ENCODE measurements at places on chromosomes 11 and 22.
A peak's percentile ranks its signal among the peaks of the same experiment; 100 is the strongest.

DNA sequence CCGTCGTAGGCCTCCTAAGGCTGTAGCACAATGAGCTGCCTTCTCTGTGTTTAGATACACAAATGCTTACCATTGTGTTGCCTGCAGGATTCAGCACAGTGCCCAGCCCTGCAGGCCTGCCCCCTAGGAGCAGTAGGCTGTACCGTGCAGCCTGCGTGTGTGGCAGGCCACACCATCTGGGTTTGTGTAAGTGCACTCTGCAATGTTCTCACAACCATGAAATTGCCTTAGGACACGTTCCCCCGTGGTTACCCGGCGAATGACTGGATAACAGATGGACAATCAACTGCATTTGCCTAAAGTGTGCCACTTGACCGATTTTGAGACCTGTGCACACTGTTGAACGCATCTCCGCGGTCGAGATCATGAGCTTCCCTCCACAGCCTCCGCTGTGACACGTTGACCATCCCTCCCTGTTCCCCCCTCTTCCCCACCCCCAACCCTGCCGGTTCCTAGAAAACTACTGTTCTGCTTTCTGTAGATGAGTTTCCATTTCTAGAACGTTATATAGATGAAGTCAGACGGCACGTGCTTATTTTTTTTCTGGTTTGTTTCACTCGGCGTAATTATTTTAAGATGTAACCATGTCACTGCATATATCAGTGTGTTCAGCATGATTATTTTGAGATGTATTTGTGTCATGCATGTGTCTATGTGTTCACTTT lies 22.2 kb upstream of the CTSD start:
- DNase-seq = no peak

DNA sequence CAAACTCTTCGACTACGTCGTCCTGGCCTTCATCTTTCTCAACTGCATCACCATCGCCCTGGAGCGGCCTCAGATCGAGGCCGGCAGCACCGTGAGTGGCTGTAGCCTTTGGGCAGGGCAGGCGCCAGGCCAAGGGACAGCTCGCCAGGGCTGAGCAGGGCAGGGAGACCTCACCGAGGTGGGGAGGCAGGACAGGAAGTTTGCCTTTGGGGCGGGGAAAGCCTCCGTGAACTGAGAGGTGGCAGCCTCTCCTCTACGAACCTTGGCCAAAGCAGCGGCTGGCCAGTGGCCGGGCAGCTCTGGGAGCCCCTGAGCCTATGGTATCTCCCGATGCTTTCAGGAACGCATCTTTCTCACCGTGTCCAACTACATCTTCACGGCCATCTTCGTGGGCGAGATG lies 93.2 kb downstream of the CACNA1I start:
- no peak for DNase-seq

- DNase-seq = peak; percentile 16
These were observed 18.2 kb downstream of the KCNJ1 start for GRCh38 chr11:128848815-128849455.

GRCh38 chr22:39727541-39727940 lies 157.0 kb downstream of the CACNA1I start:
- DNase-seq = no peak

DNA sequence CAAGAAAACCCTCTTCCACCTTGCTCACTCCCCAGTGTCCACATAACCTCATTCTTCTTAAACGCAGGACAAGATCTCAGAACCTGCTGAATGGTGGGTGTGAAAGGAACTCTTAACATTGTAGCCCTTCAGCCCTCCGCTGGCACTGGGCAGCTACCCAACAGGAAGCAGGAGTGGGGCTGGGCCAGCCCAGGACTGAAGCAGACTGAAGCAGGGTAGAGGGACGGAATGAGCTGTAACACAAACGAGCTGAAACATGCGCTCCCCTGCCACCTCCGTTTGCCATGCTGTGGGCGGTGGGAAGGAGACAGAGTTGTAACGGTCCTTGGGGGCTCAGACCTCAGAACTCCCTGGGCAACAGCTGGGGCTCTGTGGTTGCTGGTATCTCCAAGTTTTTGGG lies 23.6 kb downstream of the NPAT start:
- no peak for DNase-seq

DNA sequence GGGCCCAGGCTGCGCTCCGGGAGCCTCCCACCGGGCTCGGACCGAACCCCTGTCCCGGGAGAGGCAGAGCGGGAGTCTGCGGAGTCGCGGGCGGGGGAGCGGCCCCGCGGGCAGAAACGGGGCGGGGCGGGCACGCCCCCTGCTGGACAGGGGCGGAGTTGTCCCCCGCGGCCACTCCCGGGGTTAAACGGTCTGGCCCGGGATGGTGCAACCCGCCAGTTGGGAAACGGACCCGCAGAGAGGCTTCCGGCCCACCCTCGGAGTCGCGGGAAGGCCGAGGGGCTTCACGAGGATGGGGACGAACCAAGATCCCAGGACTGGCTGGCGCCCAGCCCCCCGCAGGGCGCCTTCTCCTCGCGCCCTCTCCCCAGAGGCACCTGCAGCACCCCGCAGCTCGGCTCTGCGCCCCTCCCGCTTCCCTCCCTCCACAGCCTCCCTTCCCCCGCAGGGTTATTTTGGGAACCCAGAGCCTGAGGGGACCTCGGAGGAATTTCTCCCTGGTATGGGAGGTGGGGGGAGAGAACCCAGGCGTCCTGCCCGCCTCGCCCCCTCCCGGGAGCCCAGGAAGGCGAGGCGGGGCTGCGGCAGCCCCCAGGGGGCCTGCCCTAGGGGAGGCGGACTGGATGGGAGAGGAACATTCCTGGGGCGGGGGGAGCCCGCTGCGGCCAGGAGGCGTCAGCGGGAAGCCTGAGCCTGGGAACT lies 902 bp downstream of the RASGRP2 start:
- peak; percentile 46 for DNase-seq

- DNase-seq = no peak
These were observed 1155.5 kb upstream of the TENM4 start for GRCh38 chr11:80596291-80596810.

DNA sequence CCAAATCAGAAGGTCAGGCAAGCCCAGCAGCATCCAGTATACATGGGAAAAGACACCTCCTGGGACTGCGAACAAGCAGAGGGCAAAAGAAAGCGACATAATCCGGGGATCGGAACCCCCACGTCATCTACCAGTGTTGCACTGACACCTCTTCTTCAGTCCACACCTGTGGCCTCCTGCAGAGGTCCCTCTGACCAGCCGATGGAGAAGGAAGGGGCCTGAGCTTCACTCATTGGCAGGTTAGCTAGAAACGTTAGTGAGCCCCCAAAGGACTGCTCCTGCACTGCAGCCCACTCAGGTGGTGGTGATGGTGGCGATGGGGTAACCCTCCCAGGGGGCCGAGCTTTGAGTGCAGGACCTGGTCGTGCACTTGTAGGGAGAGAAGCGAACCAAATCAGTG lies 22.1 kb downstream of the ASCL2 start:
- DNase-seq = no peak

DNA sequence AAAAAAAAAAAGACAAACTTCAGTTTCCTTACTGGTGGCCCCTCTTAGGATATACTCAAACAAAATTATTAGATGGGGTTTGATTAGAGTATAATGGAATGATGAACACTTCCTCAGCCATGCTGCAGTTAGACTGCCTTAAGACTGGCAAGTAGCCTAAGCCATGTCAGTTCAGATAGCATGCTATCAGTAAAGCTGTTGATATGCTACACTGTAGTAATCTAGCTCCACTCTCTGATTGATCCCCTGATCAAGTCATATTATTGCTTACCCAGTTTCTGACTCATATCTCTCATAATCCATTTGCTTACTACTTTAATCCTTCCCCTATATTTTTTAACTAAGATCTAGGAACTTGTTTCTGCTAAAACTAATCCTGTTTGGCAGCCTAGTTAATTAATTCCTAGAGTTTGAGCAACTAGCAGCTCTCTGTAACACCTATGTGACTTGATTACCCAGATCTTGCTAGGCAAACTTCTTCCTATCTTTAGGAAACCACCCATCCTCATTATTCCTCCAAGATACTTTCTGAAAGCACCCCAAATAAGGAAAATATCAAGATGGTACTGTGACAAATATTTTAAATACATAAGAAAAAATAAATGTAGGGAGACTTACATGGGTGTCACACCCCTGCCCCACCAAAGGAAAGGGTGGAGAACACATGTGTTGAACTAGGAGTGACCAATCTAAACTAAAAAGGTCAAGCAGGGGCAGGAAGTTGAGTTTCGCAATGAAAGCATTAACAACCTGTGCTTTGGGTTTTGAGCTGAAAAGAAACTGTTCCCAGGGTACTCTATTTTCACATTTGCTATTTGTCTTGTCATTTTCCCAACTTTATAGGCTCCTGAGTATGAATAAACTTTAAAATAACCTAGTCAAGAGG lies 43.2 kb downstream of the PIK3C2A start:
- DNase-seq = no peak

DNA sequence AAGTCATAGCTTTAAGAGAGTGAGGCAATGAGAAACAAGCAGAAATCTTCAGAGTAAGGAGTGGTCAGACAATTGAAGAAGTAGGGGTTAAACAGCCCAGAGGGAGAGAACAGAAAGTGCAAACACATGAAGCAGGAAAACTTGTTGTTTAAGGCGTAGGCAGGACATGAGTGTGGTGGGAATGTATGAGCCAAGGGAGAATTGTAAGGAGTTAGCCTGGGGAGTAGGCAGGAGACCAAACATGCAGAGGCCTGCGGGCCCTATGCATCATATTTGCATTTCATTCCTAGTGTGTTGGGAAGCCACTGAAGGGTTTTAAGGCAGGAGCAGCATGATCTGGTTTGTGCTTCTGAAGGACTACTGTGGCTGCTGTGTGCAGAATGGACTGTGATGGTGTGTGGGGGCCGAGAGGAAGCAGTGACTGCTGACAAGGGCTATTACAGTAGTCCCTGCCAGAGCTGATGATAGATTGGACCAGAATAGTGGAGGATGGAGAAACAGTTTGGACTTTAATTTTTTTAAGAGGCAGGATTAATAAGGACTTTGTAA lies 179.9 kb upstream of the C11orf87 start:
- DNase-seq = no peak

- DNase-seq = no peak
These were observed 5.9 kb downstream of the PHOX2A start for GRCh38 chr11:72238040-72238450.

- no peak for DNase-seq
These were observed 372.9 kb downstream of the TBC1D22A start for GRCh38 chr22:47135338-47135737.

DNA sequence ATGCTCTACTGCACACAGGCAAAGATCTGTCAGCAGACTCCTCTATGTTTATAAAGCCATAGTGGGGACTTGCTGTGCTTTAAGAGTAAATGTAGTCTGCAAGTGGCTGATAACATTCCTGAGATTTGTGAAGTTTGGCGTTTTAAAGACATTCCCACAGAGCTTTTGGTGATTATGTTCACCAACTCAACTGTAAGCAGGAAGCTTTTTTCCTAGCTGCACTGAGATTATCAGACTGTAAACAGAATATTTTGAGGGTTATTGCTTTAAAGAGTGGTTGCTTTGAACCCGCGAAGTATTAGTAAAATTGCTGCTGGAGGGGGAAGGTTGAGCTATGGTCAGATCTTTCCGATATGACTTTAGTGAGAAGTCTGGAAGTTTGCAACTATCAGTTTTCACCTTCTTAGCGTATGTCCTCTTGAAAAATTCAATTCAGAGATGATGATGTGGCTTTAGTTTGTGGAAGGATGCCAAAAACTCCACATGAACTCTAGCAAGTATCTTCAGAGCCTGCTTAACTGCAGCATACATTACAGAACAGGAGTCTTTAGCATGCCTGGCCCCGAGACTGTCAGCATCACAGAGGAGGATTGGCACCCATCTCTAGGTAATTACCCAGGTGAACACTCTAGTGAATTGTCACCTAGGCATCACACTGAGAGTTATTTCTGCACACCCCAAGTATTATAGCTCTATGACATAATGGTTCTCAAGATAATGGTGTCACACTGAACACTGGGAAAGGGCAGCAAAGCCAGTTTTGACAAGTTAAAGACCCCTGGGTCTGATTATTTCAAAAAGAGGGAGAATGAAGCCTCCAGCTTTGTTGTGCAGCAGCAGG lies 89.9 kb downstream of the MTNR1B start:
- DNase-seq = no peak

GRCh38 chr22:35315141-35315854 lies 15.6 kb downstream of the TOM1 start:
- no peak for DNase-seq

- DNase-seq = no peak
These were observed 45.6 kb downstream of the PTPRJ start for GRCh38 chr11:48025984-48026340.

- no peak for DNase-seq
These were observed 15.2 kb downstream of the KCNQ1 start for GRCh38 chr11:2459796-2460531.

- DNase-seq = no peak
These were observed 5.3 kb upstream of the PARVA start for GRCh38 chr11:12372111-12372510.

GRCh38 chr11:117394221-117394925 lies 66.7 kb downstream of the CEP164 start:
- DNase-seq = no peak

DNA sequence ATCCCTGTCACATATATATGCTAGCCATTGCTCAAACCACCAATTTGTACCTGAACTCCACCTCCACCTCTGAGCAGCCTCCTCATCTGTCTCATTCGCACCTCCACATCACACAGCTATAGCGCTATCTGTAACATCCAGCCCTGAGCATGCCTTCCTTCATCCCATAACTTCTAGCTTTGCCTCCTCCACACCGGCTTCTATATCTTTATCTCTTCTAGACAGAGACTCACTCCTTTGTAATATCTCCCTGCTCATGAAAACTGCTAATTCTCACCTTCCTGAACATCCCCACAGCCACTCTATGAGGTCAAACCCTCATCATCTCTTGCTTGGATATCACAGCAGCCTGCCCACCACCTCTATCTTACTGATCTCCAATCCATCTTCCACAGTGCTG lies 5.9 kb downstream of the SIAE start:
- no peak for DNase-seq

- no peak for DNase-seq
These were observed 32.0 kb upstream of the LINC01488 start for GRCh38 chr11:69449320-69450063.

DNA sequence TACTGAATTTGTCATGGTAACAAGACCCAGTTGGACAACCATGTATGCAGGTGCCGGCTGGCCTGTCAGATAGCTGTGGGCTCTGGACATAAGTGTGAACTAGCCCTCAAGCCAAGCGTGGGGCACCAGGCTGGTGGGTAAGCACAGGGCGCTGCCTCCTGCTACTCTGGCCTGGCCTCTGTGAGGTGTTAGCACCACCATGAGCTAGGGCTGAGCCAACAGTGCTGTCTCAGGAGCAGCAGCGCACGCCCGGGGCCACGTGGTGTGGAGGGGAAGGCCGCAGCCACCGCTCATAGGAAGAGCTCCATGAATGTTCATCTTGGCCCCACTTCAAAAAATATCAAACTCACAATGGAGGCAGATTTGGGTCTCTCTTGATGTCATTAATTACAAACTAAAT lies 35.3 kb upstream of the GNB1L start:
- DNase-seq = no peak

DNA sequence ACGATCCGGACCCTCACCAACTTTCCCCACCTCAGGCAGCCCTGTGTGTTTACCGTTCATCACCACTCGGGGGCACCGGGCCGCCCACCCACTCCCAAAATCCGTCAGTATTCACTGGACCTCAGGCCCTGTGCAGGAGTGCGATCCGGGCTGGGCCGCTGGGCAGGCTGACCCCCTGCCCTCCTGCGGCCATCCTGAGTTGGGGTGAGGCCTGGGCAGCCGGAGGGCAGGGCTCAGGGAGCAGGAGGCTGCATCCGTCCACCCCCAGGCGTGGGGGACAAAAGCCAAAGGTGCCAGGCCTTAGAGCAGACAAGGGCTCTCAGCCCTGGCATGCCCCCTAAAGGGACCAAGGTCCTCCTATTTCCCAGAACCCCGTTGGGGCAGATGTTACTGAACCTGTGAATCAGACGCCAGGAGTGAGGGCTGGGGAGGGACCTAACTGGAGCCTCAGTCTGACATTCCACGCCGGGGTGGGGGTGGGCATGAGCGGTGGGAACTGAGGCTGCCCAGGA lies 16.8 kb upstream of the TMEM191C start:
- DNase-seq = no peak

All from activated CD8-positive, alpha-beta memory T cell treated with anti-CD3 and anti-CD28 coated beads for 4 hours (primary cell).